ENCODE measurements at places on chromosomes 5 and 9.

GRCh38 chr9:136681029-136681428, 6.2 kb downstream of the AGPAT2 start:
- no peak for DNase-seq

DNA sequence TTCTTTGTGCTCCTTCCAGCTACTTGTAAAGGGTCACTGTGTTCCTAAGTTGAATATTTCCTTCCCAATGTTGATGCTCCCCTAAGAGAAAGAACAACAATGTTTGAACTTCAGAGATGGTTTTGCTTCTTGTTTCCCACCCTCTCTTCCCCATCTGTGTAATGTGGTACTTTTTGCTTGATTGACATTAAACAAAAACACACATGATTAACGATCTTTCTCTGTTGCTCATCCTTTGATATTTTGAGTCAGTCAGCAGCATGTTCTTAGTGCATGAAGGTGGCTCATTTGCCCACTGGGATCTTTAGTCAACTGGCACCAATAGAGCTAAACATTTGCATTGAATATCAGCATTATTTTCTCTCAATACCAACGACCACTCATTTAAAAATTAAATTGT, 313.0 kb upstream of the RIOK2 start:
- no peak for DNase-seq

DNA sequence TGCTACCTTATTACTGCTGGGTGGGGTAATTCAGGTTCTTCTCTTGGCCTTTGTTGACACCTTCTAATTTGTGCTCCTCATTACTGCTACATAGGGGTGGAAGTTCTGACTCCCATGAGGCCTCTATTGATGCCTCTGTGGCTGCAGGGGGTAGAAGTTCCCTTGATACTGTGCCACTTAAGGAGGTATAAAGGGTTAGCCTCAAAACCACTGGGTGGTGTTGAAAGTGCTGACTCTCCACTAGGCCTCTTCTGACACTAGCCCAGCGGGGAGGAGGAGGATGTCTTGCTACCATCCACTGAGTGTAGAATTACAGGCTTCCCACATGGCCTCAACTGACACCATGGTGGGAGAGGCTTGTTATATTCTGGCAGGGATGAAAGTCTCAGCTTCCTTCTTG, 36.7 kb upstream of the CCDC112 start:
- DNase-seq, result no peak

DNA sequence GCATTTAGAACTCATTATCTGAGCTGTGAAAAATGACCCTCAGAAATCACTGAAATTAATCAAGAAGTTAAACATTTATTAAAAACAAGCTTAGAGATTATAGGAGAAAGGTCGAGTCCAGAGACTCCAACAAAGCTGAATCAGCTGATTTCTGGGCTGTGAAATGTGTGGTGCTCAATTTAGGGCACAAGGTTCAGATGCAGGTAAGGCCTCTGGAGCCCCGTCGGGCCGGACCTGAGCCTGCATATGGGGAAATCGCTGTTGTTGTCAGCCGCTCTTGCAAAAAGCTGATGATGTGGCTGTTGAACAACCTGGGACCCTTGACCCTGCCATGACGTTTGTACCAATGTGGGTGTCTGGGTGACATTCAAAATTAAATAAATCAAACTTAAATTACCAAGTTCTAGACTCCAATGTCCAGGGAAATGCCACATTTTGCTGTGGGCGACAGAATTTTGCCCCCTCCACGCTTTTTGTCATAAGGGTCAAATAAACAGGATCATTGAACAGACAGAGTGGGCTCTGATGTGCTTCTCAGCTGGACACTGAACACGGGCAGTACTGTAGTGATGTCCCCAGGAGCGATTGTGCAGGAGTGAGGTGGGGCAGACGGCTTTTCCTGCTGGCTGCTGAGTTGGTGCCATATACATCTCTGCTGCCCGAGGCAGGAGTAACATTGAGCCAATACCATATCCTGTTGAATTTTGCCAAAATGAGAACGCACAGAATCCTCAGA, 27.2 kb upstream of the FBP1 start:
- DNase-seq, result no peak

DNA sequence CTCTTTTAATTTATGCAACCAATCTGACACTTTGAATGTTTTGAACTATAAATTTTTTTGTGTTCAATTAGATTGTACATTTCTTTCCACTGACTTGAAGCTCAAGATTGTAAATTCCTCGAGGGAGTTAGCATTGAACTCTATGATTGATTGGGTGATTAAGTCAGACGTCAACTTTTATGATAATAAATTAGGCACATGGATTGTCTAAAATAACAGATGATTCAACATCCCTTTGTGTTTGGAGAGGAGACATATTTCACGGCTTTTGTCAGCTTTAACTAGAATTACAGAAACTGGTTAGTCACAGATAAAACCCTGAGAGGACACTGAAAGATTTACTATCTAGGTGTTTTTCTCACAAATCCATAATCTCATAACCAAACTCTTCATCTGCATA, 32.7 kb upstream of the TXNDC8 start:
- no peak for DNase-seq
